HCT116 (cell line): ENCODE measurements at places on chromosomes 6 and 20. TPM values are rescaled to one million over a fixed set of nuclear protein-coding genes. Genes with fewer than 3 reads are reported as not detected.

Gene TINAG
- total RNA-seq, result not detected

Gene USP49
- 6.9 TPM for total RNA-seq

- no peaks in the 10 kb centered on the region for H3K36me3 ChIP-seq
- no peak overlapping the region for H3K27ac ChIP-seq
- no peak for DNase-seq
Measured at GRCh38 chr6:15389084-15389764, 143.4 kb downstream of the JARID2 start.

GRCh38 chr6:41976794-41977484 lies 35.3 kb upstream of the CCND3 start:
- no peak for DNase-seq
- no peaks in the 10 kb centered on the region for H3K36me3 ChIP-seq
- H3K4me1 ChIP-seq, result peaks cover 9% of the 10 kb centered on the region
- H3K27ac ChIP-seq, result no peak overlapping the region
- no peaks in the 10 kb centered on the region for H3K27me3 ChIP-seq

GRCh38 chr6:106197441-106197840 lies 111.3 kb downstream of the PRDM1 start:
- H3K4me3 ChIP-seq, result no peak overlapping the region
- H3K4me1 ChIP-seq, result peaks cover 58% of the 10 kb centered on the region
- no peaks in the 10 kb centered on the region for H3K27me3 ChIP-seq
- H3K27ac ChIP-seq, result no peak overlapping the region

DNA sequence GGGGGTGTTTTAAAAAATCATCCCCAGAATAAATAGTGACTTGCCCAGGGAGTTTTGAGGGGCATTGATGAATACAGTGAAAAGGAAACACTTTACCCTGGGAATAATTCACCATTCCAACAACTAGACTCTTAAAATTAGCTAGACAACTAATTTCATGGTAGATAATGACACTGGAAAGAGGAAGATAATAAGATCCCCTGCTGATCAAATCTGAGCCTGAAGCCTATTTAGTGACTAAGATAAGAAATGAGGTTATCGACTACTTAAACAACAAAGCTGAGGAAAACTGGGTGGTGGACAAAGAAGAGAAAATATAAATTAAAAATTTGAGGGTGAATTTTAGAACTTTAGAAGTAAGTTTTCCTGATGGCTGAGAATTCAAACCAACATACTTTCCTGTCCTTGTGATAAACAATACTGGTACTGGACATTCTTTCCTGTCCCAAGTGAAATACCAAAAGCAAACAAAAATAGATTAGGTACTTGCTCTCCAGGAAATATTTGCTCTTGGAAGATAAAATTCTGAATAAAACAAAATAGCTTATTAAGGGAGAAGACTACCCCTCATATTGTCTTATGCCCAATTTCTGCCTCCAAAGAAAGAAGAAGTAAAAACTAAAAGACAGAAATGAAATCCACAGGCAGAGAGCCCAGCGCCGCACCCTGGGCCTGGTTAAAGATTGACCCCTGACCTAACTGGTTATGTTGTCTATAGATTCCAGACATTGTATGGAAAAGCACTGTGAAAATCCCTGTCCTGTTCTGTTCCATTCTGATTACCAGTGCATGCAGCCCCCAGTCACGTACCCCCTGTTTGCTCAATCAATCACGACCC lies 64.0 kb upstream of the ADGRF4 start:
- H3K4me3 ChIP-seq, result no peak overlapping the region
- H3K27me3 ChIP-seq, result no peaks in the 10 kb centered on the region
- H3K36me3 ChIP-seq, result no peaks in the 10 kb centered on the region
- no peak for DNase-seq
- H3K4me1 ChIP-seq, result no peaks in the 10 kb centered on the region

- no peaks in the 10 kb centered on the region for H3K27me3 ChIP-seq
- no peak overlapping the region for H3K4me3 ChIP-seq
- H3K36me3 ChIP-seq, result peaks cover 46% of the 10 kb centered on the region
- no peak overlapping the region for H3K27ac ChIP-seq
- DNase-seq, result no peak
- H3K4me1 ChIP-seq, result peaks cover 17% of the 10 kb centered on the region
Measured at GRCh38 chr6:28901831-28902230, 22.0 kb downstream of the TRIM27 start.
